ENCODE measurements at places on chromosomes 5 and 9. TPM values are rescaled to one million over a fixed set of nuclear protein-coding genes. Genes with fewer than 3 reads are reported as not detected.

DNA sequence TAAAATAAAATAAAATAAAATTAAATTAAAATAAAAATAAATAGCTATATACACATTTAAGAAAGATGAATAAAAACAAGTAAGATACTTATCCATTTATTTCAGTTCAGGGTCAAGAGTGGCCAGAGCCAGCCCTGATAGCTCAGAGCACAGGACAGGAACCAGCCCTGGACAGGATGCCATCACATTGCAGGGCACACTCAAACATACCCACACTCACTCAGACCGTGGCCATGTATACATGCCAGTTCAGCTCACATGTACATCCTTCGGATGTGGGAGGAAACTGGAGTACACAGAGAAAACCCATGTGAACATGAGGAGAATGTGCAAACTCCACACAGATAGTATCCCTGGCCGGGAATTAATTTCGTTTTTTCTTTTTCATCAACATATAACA is 21.8 kb downstream of the NDUFS4 start:
- DNase-seq, result no peak

DNA sequence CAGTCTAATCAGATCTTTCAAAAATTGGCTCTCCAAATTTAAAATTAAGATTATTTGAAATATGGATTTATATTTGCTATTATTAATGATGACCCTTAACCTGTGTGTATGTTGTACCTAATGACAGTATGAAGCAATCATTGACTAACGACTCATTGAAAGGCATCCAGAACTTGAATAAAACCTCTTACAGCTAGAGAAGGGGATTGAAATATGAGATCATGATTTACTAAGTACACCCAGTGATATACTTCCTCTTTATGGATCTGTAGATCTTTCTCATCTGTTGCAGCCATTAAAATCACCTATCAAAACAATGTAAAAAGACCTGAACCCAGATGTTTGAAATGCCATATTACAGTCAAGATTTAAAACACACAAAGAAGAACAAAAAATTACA is 126.5 kb downstream of the RPS23 start:
- no peak for DNase-seq

DNA sequence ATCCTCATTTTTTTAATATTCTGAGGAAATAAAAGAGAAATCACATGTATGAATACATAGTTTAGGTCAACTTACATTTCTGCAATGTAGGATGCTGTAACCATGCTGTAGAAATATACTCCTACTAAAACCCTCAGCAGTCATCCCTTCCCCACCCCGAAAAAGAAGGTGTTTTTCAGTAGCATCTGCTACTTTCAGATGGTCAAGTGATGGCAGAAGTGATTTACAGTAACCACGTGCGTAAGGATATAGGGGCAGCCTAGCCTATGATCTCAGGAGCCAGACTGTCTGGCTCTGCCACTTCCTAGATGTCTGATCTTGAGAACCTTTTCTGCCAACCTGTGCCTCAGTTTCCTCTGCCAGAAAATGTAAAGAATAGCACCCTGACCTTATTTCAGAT is 26.0 kb upstream of the SYK start:
- no peak for DNase-seq

DNA sequence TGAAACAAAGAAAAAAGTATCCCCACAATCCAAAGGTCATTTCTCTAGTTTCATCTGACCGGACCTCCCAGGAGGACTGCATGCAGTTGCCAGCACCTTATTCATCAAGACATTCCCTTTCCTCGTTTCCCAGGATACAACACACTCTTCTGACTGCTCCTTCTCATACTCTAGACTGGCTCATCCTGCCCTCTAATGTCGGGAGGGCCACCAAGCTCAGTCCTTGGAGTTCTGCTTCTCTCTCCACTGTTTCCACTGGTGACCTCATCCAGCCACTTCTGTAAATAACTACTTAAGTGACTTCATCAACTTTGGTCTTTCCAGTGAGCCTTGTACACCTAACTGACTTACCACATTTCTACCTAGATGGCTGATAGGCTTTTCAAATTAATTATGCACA is 179.1 kb downstream of the EPB41L4A start:
- DNase-seq, result no peak

- no peak for DNase-seq
Measured at GRCh38 chr9:81823672-81824554, 104.3 kb upstream of the SPATA31D4 start.

DNA sequence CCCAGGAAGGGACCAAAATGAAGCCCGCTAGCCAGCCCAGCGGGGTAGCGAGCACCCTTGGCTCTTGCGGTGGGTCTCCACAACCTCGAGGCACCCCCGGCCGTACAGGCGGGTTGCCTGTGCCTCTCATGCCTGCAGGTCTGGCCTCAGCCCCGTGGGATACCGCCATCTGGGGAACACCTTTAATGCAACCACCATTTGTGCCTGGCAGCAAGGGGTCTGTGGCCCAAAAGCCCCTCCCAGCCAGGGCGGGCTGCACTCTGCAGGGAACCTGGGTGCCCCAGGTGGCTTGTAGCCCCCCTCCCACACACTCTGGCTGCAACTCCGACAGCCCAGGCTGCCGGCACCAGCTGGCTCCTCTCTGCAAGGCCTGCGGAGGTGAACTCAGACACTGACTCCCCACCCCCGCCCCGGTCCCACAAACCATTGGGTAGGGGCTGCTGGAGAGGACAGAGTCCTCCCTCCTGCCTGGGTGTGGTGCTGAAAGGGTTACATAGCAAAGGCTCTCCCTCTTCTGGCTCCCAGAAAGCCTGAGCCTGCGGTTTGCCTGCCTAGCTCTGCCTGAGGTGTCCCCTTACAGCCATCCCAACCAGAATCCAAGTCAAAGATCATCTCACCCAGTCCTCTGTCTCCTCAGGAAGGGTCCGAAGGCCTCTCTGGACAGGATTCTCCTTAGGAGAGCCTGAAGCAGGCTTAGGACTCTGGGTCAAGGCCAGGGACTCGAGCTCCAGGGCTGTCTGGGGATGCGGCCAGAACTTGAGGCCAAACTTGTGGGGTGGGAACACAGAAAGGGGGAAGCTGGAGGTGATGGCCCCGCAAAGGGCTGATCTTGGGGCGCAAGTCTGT is 109.4 kb downstream of the PSD2 start:
- DNase-seq, result peak; percentile 62

DNA sequence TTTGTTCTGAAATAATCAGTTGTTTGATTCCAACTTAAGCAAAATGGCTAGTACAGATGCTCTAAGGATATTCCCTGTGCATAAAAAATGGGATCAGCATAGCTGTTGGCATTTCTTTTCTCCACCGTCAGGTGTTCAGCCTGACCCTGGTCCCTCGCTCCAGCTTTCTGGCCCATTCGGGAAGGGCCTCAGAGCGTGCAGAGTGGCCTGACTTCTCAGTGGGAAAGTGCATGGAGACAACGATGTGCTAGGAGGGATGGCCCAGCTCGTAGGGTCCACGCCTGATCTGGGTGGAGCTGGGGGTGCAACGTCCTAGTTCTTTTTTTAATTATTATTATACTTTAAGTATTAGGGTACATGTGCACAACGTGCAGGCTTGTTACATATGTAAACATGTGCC is 319.1 kb upstream of the IRX4 start:
- DNase-seq, result peak; percentile 42

DNA sequence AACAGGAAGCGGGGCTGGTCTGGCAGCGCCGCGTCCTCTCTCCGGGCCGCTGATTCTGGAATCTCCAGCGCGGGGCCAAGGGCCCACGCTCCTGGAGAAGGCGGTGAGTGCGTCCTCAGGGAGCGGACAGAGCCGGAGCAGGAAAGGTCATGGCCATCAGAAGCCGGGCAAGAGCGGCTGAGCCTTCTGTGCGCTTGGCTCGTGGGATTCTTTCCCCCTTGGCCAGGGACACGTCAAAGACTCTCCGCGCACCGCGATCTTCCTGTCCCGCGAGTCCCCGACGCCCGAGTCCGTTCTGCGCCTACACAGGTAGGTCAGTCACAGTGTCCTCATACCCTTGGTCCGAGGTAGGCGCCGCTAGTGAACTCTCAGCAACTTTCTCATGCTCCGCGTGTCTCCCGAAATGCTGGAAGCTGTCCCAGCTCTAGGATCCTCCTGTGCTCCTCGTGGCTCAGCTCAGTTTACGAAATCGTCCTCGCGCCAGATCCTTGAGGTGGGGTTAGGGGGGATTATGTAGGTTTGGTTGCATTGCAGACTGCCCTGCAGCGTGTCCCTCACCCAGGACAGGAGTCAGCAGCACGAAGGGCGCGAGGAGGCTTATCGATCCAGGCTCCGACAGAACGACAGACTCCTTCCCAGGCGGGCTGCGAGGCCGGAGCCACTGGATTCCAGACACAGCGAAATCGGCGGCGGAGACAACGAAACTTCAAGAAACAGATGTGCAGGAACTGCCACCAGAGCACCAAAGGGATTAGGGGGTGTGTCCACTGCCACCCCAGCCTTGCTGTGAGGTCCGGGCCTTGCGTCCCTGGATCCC is 8.7 kb downstream of the LHX6 start:
- DNase-seq, result no peak

DNA sequence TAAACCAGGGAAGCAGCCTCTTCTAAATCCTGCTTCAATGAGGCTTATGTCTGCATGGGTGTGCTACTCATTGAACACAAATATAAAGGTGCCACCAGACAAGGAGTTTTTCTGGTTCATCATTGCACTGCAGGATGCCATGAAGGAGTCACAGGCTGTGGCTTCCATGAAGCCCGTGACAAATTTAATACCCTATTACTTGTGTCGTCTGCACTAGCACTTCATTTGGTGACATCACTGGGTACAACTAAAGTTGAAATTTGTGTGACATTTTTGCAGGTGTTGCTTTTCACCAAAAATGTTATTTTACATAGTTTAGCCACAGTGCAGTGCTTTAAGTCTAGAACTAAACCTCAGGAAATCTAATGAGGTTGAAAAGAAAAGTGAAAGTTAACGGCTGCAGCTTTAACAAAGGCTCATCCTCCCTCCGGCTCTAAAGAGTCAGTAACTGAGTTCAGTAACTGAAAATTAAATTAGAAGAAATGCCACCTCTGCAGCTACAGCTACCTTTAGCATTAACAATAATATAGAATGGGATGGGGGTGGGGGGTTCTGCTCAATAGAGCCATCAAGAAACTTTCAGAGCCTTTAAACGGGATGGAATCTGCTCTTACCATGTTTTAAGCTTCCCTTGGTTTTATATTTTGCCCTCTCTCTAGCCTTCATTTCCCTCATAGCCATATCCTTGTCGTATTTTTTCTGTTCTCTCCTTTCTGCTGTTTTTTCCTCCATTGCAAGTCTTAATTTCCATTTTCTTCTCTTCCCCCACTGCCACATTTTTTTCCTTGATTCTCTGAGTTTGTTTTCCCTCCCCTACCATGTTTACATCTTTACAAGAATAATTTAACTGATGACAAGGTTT is 233.8 kb upstream of the TMEM161B start:
- DNase-seq, result no peak

GRCh38 chr9:38186404-38187115 is 117.5 kb upstream of the SHB start:
- DNase-seq, result no peak

GRCh38 chr5:148512498-148512897 is 128.7 kb downstream of the FBXO38 start:
- DNase-seq, result no peak

GRCh38 chr5:164909673-164910072 is 1404.3 kb downstream of the MAT2B start:
- no peak for DNase-seq

GRCh38 chr5:57884346-57885102 is 401.9 kb upstream of the ACTBL2 start:
- no peak for DNase-seq

GRCh38 chr5:178450121-178451028 is 139.8 kb downstream of the COL23A1 start:
- DNase-seq, result peak; percentile 68

- peak; percentile 79 for DNase-seq
Measured at GRCh38 chr5:152142840-152143469, 218.3 kb upstream of the GLRA1 start.

GRCh38 chr5:10451137-10451824 is 9.6 kb downstream of the ROPN1L start:
- DNase-seq, result no peak

GRCh38 chr5:39471836-39472508 is 47.2 kb upstream of the DAB2 start:
- no peak for DNase-seq

- no peak for DNase-seq
Measured at GRCh38 chr9:72130321-72130720, 18.9 kb upstream of the GDA start.

DNA sequence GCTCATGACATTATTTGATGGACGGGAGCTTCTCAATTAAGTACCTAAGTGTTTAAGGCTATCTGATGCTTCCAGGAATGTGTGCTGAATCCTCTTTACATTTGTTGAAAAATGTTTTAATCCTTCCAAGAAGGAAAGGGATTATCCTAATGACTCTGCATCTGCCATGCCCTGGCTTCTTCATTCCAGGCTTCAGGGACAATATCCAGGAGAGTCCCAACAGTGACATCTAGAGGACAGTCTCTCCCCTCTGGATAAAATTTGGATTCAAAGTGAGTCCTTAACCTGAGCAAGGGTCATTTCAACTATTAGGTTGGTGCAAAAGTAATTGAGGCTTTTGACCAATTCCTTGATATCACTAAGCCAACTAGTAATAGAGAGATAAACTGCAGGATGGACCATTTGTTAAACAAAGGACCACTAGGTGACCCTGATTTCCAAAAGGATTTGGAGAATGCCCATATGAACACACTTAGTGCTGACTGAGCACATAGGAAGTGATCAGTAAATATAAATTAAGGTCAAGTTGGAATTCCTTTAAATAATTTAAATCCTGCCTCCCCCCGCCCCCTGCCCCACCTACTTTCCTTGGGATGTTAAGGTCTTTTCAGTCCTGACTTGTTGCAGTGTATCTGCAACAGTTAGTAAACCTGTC is 19.1 kb downstream of the TNFSF8 start:
- no peak for DNase-seq

DNA sequence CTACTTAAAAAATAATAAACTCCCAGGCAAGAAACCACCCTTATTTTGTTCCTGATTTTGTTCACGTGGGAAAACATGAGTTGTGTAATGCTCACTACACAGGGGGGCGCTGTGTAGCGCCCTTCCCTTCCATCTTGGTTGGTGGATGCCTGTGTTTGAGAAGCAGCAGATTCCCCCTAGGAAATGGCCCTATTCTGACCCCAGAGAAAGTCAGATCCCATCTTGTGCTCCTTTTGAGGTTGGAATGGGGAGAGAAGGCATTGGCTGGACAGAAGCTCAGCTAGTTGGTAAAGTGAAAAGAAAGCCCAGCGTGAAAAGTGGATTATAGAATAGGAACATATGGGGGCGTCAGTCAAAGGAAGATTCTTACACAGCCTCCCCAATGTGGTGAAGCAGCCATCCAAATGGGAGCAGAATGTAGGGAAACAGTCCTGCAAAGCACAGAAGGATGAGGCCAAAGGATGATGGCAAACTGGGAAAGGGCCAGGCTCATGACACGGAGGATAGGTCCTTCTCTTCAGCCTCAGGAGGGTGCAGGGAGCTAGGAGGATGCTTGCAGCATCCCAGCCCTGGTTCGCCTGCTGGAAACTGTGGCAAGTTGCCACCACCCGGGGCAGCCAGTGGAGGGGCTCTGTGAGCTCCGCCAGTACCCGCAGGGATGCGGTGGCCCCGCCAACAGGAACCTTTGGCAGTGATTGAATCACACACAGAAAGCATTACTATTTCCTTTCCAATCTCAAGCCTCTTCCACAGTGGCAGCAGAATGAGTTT is 314.2 kb upstream of the DAP start:
- DNase-seq, result no peak

- no peak for DNase-seq
Measured at GRCh38 chr9:35579130-35579529, 25.9 kb upstream of the TESK1 start.

CDO1 gene
- polyA plus RNA-seq, result 2.0 TPM

SLC38A9 gene
- 7.9 TPM for polyA plus RNA-seq

MOB3B gene
- polyA plus RNA-seq, result 10.9 TPM

SLCO6A1 gene
- not detected for polyA plus RNA-seq

TXNDC8 gene
- polyA plus RNA-seq, result not detected

PRRX2 gene
- polyA plus RNA-seq, result 0.32 TPM

PARP8 gene
- 14.8 TPM for polyA plus RNA-seq
